ENCODE measurements at places on chromosomes 4 and X.

- no peak for DNase-seq
Measured at GRCh38 chr4:145839151-145839550, 99.5 kb downstream of the ZNF827 start.

GRCh38 chrX:150405576-150405975, 42.5 kb downstream of the MAMLD1 start:
- no peak for DNase-seq

GRCh38 chrX:1813809-1814208, 198.9 kb downstream of the ASMT start:
- DNase-seq = no peak

GRCh38 chr4:180098586-180098985, 2144.6 kb upstream of the TENM3 start:
- no peak for DNase-seq

GRCh38 chr4:171157462-171158082, 655.6 kb upstream of the GALNTL6 start:
- DNase-seq = no peak

GRCh38 chr4:67460574-67460973, 84.7 kb downstream of the CENPC start:
- DNase-seq = no peak
